ENCODE measurements at places on chromosomes 11 and 22.

GRCh38 chr11:122336706-122337105 lies 220.7 kb upstream of the BLID start:
- no peak for DNase-seq

DNA sequence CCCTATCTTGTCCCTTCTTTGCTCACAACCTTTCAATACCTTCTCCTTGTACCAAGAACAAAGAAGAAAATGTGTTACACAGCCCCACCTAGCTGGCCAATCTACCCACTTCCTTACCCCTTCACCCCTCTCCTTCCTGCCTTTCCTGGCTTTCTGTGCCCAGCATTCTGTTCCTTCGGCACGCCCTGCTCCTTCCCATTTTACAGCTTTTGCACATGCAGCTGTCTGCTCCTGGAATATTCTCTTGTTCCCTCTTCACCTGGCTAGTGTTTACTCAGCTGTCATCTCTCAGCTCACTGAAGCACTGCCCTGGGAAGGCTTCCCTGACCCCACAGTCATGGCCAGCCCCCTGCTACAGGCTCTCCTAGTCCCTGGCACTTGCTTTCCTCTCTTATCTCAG lies 30.7 kb downstream of the SERPINH1 start:
- DNase-seq, result no peak

GRCh38 chr22:26143806-26144325 lies 25.4 kb upstream of the SEZ6L start:
- no peak for DNase-seq

GRCh38 chr11:77183431-77183984 lies 55.5 kb downstream of the MYO7A start:
- no peak for DNase-seq

DNA sequence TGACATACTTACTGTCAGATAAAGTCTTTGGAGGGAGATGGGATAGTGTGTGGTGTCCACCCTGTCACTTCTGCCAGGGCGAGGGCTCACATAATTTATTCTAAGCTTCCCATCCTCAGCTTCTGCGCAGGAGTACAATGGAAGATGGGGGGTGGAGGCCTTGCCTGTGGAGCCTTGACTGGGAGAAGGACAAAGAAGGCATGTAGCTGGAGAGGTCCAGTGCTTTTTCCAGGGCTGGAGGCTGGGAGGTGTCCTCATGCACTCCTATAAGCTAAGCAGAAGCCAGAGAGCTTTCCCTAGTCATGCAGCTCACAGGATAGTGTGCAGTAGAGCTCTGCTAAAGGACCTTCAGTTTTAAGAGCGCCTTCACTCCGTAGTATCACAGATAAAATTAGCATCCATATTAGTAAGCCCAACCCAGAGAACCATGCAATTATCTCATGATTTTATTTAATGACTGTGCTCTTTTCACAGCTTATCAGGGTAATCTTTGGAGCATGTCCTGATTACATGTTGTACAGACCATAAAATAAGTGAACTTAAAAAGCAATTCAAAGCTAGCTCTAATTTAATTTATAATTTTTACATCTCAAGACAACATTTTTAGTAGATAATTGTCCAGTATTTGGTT lies 148.3 kb downstream of the TEAD1 start:
- DNase-seq, result no peak

- DNase-seq, result no peak
These were observed 430 bp downstream of the CDC42EP1 start for GRCh38 chr22:37560608-37561211.

- no peak for DNase-seq
These were observed 52.1 kb downstream of the GDPD4 start for GRCh38 chr11:77249427-77249826.

DNA sequence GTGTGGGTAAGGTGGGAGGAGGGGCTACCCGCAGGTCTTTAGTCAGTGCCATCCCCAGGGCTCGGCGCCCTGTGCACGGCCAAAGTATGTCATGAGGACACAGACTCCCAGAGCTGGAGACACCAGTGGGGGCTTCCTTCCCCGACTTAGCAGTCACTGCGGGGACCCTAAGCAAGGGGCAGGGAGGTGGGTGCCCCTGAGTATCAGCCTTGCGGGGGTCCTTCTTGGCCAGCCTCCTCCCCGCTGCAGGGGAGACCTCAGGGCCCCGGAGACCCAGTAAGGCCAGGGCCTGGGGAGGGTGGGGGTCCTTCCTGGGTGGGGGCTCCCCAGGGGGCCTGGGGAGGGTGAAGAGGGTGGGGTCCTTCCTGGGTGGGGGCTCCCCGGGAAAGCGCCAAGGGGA lies 673.8 kb downstream of the BRD1 start:
- no peak for DNase-seq

DNA sequence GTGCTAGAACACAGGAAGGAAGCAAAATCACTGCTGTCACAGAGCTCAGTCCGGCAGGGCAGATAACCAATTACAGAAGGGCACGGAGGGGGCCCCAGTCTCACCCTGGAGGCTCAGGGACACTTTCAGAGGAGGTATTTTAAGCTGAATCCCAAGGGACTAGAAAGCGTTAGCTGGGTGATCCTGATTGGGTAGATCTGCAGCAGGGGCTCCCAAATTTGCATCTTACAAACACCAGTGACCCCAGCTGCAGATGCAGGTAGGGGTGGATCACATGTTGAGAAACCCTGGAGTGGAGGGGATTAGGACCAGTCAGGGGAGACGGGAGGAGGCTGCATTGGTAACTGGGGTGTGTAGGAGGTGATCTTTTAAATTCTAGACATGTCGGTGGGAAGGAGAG lies 91.4 kb downstream of the CSNK2A3 start:
- no peak for DNase-seq

- DNase-seq, result no peak
These were observed 68.2 kb downstream of the MSANTD4 start for GRCh38 chr11:105953886-105954285.

GRCh38 chr22:26169315-26170111 lies at the start of gene SEZ6L:
Gene SEZ6L, plus strand, starts transcription at chr22:26169462. Its CDS starts 208 bp downstream, at chr22:26169670.
- DNase-seq, result peak; percentile 73

DNA sequence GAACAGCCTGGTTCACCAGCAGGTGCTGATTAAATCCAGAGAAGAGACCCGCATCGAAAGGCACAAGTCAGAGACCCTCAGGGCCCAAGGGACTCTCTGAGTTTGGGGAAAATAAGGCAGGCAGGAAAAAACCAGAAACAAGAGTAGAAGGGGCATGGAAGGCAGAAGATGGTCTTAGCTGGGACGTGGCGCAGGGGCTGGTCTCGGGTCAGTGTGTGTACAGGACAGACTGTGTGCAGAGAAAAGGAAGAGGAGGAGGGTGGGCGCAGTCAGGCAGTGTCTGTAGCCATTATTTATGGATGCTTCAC lies 31.3 kb downstream of the PPP2R1B start:
- DNase-seq, result no peak

GRCh38 chr11:63586451-63587166 lies 23.4 kb upstream of the PLAAT2 start:
- DNase-seq, result no peak

DNA sequence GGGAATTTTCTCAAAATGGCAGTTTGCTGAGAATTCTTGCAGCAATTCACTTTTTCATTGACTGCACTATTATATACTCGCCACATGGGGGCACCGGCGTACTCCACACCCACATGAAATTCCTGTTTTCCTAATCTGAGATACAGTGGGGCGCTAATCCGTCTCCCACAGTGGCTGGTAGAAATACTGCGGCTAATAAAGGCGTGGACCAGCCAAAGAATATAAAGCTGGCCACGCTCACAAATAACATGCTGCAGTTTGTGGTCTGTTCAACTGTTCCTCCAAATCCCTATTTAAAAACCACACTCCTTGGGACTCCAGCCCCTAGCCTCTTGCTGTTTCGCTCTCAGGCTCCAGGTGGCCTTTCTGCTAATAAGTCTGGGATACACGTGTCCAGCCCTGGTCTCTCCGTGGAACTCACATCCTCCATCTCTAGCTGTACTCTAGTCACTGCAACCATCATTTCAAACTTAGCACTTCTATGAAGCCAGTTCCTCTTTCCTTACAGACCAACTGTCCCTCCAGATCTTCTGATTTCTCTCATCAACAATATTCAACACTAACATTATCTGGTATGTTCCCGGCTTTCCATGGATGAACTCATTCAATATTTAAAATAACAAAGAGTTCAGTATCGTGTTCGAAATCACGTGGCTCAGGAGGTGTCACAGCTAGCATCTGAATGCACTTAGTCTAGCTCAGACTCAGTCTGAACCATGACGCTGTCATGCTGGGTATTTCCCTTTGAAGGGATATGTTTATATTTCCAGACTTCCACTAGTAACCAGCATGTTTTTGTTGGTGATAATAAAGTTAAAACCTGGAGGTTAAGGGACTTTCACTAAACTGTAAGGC lies 22.0 kb downstream of the TBRG1 start:
- DNase-seq, result peak; percentile 83

GRCh38 chr11:110046775-110047380 lies 46.3 kb upstream of the ZC3H12C start:
- no peak for DNase-seq

- no peak for DNase-seq
These were observed 73.3 kb upstream of the FAR1 start for GRCh38 chr11:13595166-13595565.

- no peak for DNase-seq
These were observed 51.4 kb downstream of the GRIK4 start for GRCh38 chr11:120562806-120563425.

- no peak for DNase-seq
These were observed 31.5 kb downstream of the C2CD3 start for GRCh38 chr11:74139151-74139918.

DNA sequence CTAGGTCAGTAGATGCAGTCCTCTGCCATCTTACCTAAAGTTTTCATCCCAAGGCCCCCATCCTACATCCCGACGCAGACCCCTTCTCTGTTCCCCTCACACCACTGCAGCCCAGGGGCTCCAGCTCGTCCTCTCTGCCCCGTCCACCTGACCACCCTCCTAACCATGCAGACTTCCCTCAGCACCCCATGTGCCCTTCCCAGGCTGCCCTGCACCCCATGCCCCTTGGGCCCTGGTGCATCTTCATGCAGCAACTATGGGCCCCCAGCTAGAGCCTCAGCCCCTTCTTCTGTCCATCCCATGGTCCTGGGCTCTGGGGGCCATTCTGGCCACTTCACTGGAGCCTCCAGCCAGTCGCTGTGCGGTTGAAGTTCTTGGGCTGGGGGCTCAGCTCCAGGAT lies 2.9 kb downstream of the PRR33 start:
- no peak for DNase-seq

GRCh38 chr22:46025225-46025972 lies 48.4 kb upstream of the WNT7B start:
- DNase-seq, result no peak

DNA sequence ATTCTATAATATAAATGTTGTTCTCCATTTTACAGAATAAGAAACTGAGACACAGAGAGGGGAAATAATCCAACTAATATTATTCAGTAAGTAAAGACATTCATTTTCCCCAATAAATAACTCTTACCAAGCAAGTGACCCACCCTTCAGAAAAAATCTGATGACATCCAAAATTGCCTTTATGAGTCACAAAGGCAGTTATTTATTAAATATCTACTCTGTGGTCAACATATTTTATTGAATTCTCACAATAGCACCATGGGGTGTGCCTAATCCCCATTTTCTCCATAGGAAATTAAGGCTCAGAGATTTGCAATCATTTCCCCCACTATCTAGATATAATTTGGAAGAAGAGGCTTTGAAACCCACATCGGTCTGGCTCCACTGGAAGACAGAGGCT lies 161.5 kb upstream of the ISX start:
- no peak for DNase-seq

DNA sequence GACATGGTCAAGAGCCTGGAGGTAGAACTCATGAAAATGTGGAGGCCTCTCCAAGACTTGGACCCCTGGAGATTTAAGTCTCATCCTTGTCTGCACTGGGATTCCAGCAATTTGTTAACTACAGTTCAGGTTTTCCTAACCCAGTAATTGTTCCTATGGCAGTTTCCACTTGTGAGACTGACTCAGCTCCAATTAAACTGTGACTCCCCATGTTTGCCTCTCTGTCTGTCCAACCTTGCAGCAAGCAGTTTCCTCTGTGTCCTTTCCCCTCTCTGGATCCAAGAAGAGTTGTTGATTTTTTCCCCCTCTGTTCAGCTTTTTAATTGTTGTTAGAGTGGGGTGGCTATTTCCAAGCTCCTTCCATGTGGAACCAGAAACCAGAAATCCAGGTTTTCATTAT lies 16.2 kb upstream of the ARHGAP20 start:
- DNase-seq, result no peak

GRCh38 chr11:122726028-122726427 lies 70.5 kb downstream of the UBASH3B start:
- no peak for DNase-seq

DNA sequence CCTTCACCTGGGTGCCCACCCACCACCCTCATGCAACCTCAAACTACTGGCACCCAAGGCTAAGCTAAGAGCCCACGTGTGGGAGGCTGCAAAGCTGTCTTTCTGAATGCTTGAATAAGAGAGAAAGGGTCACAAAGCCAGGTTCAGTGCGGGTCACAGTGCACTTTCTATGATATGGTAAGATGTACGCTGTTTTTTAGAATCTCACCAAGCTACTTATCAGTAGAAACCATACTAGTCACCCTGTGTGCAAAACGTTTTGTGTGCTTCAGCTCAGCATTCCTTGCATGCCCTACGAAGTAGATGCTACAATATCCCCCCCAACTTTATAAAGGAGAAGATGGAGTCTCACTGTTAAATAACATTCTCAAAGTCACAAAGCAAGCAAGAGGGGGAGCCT lies 14.9 kb downstream of the P2RX3 start:
- peak; percentile 79 for DNase-seq

DNA sequence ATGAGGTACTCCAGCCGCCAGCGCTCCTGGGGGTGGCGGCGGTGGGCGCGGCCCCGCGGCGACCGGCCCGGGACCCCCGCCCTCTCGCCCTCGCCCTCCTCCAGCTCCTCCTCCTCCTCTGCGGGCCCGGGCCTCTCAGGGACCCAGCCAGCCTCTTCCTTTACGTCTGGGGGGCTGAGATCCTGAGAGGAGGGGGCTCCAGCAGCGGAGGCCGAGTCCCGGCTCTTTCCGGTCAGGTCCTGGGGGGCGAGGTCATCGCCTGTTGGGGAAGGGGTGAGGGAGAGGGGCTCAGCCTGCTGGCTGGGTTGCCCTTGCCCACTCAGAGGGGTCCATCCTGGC lies 4.3 kb downstream of the ZFTA start:
- DNase-seq, result no peak

DNA sequence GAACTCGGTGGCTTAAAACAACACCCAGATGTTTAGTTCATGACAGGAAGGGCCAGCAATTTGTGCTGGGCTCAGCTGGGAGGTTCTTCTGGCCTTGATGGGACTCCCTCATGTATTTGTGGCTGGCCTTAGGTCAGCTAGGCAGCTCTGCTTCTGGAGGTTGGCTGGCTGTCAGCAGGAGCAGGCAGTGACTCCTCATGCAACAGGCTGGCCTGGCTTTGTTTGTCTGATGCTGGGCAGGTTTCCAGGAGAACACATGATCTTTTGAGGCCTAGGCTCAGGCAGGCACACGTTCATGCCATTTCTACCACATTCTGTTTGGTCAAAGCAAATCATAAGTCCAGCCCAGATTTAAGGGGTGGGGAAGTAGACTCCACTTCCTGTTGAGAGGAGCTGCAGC lies 571.2 kb downstream of the TBC1D22A start:
- peak; percentile 2 for DNase-seq

- no peak for DNase-seq
These were observed 89.1 kb upstream of the TRIM48 start for GRCh38 chr11:55172734-55173415.
